ENCODE measurements at places on chromosomes 1 and 21.

- DNase-seq, result no peak
Observed at GRCh38 chr21:28380241-28380640, 612.4 kb downstream of the LTN1 start.

- DNase-seq, result no peak
Observed at GRCh38 chr1:99577313-99577712, 68.6 kb upstream of the PALMD start.

DNA sequence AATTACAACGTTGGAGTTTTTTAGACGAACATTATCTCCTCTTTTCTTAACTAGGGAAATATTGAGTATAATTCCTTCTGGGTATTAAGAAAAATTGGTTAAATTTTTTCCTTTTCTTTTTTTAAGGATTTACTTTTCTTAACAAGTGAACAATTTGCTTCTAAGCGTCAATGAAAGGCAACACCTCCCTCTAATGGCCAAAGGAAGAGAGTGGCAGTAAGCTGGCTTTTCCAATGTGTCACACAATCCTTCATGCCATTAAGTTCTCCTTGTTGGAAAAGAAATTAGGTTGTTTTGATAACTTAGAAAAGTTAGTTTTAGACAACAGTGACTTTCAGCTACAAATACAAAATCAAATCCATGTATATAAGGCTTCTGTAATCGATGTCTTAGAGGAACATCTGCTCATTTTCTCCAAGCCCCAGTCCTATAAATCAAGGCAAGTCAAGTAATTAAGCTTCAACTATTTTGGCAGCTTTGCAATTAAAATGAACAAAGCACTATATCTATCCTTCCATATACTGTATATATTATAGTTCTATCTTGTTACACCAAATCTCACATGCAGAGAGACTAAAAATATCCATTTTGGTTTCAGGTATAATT is 62.8 kb downstream of the EDEM3 start:
- no peak for DNase-seq

DNA sequence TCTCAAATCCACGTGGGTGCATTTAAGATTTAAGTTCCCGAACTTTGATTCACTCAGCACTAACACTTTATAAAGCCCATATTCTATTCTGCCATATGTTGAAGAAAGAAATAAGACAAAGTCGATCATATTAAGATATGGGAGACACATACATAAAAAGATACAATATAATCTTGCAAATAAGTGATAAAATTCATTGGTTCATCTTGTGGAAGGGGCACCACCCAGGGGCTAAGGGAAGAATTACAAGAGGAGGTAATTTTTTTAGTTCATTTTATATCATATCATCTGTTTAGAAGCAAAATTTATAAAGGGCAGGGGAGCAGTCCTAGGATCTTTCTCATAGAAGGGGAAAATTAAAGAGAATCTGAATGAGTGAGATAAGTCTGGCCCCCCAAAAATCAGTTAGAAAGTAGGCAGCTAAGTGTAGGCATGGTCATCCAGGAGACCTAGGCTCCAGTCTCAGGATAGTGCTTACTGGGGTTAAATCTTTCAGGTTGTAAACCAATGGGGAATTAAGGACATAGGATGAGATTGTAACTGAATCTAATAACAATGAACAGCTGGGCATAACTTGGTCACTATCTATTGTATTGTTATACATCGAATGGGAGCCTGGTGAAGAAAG is 124.2 kb upstream of the L1TD1 start:
- DNase-seq, result no peak

- no peak for DNase-seq
Observed at GRCh38 chr1:43565600-43566360, 35.1 kb downstream of the PTPRF start.
